Amygdala (tissue), 56 donors: ENCODE measurements at places on chromosomes 12 and 14.

DNA sequence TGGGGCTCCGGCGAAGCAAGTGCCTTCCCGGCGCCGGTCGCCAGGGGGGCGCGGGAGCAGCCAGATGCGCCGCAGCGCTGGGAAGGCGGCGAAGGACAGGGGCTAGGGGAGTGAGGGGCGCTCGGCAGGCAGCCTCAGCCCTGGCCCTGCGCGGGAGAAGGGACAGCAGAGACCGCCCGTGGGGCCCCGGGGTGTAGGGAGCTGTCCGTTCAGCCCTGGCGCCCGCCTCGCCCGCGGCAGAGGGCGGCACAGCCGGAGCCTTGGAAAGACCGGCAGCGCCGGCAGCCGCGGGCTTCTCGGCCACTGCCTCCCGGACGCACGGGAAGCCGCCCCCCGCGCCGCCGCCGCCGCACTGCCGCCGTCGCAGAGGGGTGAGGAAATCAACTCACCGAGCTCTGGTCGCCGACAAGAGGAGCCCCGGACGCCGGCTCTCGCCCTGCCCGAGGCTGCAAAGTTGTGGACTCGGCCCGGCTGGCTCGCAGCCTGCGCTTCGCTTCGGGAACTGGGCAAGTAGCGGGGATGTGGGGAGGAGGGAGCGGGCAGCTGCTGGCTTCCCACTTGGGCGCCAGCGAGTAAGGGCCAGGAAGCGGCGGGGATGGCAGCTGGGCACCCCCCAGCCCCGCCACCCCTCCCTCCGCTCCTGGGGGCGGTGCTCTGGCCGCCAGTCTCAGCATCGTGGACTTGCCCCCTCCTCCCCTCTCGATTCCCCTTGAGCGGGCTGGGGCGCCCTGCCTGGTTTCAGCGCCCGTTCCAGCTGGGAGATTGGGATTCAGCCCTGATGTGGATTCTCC lies at the start of gene ZDHHC22:
ZDHHC22 (minus strand) TSS at position 578 of the 791 bp plus-strand sequence. CDS start 2,053 bp downstream, outside the sequence.
- DNase-seq: peak; percentile 52

- no peak for DNase-seq
Observed at GRCh38 chr14:32217301-32217700, 14.2 kb upstream of the RNU6-8 start.

DNA sequence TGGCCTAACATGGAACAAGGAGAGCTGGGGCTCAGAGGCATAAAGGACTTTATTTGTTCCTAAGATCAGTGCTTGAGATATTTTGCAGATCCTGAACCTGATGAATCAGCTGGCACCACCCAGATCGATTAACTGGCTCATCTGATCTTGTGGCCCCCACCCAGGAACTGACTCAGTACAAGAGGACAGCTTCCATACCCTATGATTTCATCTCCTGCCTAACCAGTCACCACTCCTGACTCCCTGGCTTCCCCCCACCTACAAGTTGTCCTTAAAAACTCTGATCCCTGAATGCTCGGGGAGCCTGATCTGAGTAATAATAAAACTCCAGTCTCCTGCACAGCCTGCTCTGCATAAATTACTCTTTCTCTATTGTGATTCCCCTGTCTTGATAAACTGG lies 5.1 kb downstream of the C12orf56 start:
- no peak for DNase-seq

DNA sequence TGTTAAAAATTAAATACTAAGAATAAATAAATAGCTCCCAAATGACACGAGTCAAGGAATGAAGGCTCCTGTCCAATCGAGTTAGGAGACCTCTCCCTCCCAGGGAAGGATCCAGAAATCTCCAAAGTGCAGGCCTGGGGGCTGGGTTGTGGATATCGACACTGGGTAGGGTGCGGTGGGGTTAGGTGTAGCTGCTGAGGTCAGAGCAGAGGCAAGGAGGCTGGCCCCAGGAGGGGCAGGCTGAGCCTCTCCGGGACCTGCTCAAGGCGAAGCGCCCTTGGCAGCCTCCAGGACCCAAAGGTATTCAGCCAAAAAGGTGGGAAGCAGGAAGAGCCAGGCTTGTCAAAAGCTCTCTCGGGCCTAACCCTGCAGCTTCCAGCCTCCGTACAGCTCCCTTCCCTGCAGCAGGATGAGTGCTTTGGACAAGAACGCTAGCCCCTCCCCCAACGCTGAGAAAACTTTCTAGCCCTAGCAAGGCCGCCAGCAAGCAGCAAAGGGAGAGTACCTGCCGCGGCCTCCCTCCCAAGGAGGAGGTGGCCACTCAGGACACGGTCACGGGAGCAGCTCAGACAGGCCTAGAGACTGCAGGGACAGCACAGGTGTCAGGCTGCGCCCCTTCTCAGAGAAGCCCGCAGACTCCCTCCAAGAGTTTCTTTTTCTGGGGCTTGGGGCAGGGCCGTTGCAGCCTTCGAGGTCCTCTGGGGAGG lies 3.7 kb upstream of the PNMA1 start:
- DNase-seq: peak; percentile 29

DNA sequence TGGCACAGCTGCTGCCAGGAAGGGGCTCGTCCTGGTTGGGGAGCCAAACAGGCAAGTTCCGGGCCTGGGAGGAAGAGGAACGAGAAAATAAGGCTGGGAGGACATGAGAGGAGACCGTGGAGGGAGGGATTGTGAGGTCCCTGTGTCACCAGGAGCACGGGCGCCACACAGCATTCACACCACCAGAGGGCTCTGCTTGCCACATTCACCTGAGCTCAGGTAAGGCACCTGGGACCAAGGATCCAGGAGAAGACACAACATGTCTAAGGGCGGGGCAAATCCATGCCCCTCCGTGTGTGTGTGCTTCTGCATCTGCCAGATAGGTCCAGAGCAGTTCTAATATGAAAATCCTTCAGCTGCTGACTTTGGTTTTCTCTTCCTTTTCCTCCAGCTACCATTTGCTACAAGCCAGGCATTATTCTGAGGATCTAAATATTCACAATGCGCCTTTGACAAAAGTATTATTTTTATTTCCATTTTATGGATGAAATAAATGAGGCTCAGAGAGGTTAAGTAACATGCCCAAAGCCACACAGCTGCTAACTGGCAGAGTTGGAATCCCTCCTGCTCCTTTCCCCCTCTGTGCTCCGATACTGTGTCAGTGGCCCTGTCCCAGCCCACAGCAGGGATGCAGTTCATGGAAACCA lies 14.6 kb downstream of the RAPGEF3 start:
- DNase-seq: no peak

DNA sequence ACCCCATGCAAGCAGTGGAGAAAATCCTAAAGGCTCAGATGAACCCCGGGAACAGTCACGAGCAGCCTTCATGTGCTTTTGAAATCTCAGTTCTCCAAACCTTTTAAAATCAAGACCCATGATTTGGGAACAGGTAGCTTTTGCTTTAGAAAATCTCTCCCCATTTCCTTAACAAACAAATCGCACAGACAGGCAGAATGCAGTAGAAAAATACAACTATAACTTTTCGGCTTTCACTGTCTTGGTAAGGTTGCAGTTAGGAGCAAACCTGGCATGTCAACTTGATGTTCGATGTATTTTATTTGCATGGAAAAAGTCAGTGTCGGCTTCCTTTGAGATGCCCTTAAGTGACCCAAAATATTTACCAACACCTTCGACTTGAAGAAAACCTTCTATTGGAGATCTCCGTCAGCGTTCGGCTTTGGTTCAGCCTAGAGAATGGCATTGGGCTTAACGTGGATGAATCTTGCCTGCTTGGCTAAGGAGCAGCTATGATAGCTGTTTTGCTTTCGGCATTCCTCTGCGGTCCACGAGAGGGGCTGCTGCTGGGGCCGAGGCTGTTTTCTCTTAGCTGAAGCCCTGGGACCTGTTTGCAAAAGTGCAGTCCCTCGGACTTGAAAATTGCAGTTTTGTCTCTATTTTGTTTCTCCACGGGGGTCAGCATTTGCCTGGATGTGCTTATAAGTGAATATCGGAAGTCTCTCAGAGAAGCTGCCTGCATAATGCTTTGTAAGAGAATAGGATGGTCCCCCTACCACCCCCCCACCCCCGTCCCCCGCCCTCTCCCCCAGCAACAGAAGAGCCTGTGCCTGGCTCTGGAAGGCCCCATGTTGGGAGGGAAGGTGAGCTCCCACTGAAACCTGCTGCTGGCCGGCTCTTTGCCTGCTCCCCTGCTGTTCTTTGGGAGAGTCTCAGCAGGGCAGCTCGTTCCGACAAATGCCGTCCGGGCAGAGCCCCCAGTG lies 122.8 kb downstream of the AACS start:
- DNase-seq: no peak

DNA sequence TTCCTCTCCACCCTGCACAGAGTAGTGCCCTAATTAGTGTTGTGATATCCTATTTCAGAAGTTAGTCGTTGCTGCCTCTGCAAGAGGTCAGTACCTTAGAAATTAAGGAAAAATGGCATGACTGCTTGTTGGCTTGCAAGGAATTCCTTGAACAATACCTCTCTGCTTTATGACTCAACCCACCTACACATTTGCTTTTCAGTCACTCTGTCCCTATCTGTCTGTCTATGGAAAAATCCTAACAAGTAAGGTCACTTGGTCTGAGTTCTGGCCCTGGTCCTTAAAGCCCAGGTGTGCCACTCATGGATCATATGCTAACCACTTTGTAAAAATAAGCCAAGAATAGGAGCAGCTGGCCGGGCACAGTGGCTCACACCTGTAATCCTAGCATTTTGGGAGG lies 116.4 kb upstream of the ATF1 start:
- no peak for DNase-seq

DNA sequence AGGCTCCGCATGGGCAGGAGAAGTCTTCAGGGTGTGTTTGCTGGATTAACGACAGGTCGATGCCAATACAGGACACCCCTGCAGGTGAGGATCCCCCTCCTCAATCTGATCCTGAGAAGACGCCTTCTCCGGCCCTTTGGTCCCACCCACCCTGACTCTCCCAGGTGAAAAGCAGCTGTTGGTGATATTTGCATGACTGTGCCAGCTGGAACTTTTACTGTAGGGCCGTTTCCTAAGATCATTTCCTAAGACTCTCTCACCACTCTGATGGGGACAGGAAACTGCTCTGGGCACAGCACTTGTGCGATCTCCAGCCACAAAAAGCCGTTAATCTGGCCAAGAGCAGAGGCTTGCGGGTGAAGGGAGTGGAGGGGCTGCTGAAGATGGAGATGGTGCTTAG lies 16.8 kb upstream of the EIF5 start:
- DNase-seq: no peak

- no peak for DNase-seq
Observed at GRCh38 chr12:123027726-123028445, 47.4 kb downstream of the ARL6IP4 start.
